ENCODE measurements at places on chromosomes 16 and 17. TPM values are rescaled to one million over a fixed set of nuclear protein-coding genes. Genes with fewer than 3 reads are reported as not detected.

The RGS9 gene
- total RNA-seq = 8.7 TPM

The TSPOAP1 gene
- total RNA-seq = 101 TPM

The CTRB1 gene
- total RNA-seq = not detected

The RASL10B gene
- 13.7 TPM for total RNA-seq

The CCL3 gene
- not detected for total RNA-seq

The HOXB3 gene
- 32.1 TPM for total RNA-seq

The CDH15 gene
- total RNA-seq = not detected

The SLFN11 gene
- total RNA-seq = 2.1 TPM

The SNX11 gene
- total RNA-seq = 19.4 TPM

The CPHXL gene
- not detected for total RNA-seq

The MT1F gene
- total RNA-seq = 6.3 TPM

The HSD17B2 gene
- total RNA-seq = 1.2 TPM

The C17orf107 gene
- total RNA-seq = 3.6 TPM

The ASIC2 gene
- 0.29 TPM for total RNA-seq

The P2RX5 gene
- total RNA-seq = 0.89 TPM

The PSMD3 gene
- total RNA-seq = 117 TPM

The ACOX1 gene
- 54.6 TPM for total RNA-seq

The TBC1D3B gene
- total RNA-seq = 30.1 TPM

The RNF112 gene
- total RNA-seq = 1.3 TPM

The CLEC18A gene
- 4.1 TPM for total RNA-seq

The TBC1D3D gene
- 1.2 TPM for total RNA-seq

The CD300A gene
- total RNA-seq = 3.9 TPM

The GRAP gene
- total RNA-seq = not detected
